Anterior cingulate cortex (tissue), 58 donors: ENCODE measurements at places on chromosomes 2 and 18.

GRCh38 chr2:159227467-159227866 is 59.0 kb downstream of the WDSUB1 start:
- no peak for DNase-seq

- no peak for DNase-seq
Measured at GRCh38 chr18:45191795-45192194, 423.5 kb upstream of the SLC14A2 start.

GRCh38 chr2:98445683-98446581 is 1.3 kb downstream of the INPP4A start:
- no peak for DNase-seq

- no peak for DNase-seq
Measured at GRCh38 chr2:46615986-46616485, 136.7 kb downstream of the TMEM247 start.

DNA sequence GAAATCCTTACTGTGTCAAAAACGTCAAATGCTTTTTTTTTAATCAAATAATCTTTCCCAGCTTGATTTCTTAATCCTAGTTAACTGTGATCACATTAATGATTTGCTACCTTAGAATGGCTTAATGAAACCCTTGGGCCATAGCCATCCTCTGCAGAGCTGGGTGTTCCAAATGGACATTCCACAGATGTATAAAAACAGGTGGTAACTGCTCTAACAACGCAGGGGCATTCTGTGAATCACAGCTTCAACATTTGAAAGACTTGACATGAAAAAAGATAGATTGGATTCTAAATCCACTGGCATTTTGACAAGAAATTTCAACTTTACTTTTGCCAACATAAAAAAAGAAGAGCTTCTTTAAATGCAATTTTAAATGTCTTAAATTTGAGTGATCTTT is 69.8 kb upstream of the RASGRP3 start:
- DNase-seq, result no peak

- no peak for DNase-seq
Measured at GRCh38 chr18:3691705-3692104, 241.7 kb downstream of the TGIF1 start.

GRCh38 chr2:212794471-212794870 is 255.9 kb upstream of the ERBB4 start:
- DNase-seq, result no peak
